ENCODE measurements at places on chromosomes 7 and 10. TPM values are rescaled to one million over a fixed set of nuclear protein-coding genes. Genes with fewer than 3 reads are reported as not detected.

The NOS3 gene
- 2.8 TPM for polyA plus RNA-seq

The FMC1 gene
- polyA plus RNA-seq, result 59.2 TPM

The LIPJ gene
- polyA plus RNA-seq, result 0.51 TPM

The RBM20 gene
- 0.05 TPM for polyA plus RNA-seq

The ADAM8 gene
- 47.1 TPM for polyA plus RNA-seq

The CCDC3 gene
- not detected for polyA plus RNA-seq

The TMEM178B gene
- polyA plus RNA-seq, result not detected

The CDH23 gene
- polyA plus RNA-seq, result 0.05 TPM

The NSUN5 gene
- 69.0 TPM for polyA plus RNA-seq

The MYH16 gene
- polyA plus RNA-seq, result not detected

The NEUROG3 gene
- not detected for polyA plus RNA-seq

The SEMA3D gene
- polyA plus RNA-seq, result not detected

The DPYSL4 gene
- polyA plus RNA-seq, result not detected

The RAMP3 gene
- polyA plus RNA-seq, result not detected

The FRMPD2 gene
- polyA plus RNA-seq, result not detected

The OPALIN gene
- not detected for polyA plus RNA-seq

The LBX1 gene
- not detected for polyA plus RNA-seq

The NODAL gene
- polyA plus RNA-seq, result not detected

The NXPH1 gene
- not detected for polyA plus RNA-seq

The DNAJC12 gene
- not detected for polyA plus RNA-seq

The AASS gene
- polyA plus RNA-seq, result not detected

The OLAH gene
- not detected for polyA plus RNA-seq

The CYP3A7 gene
- polyA plus RNA-seq, result not detected

The NKX6-2 gene
- 1.6 TPM for polyA plus RNA-seq

The COL1A2 gene
- polyA plus RNA-seq, result not detected

The STEAP2 gene
- not detected for polyA plus RNA-seq

The MORN4 gene
- 2.1 TPM for polyA plus RNA-seq

The FKBP6 gene
- polyA plus RNA-seq, result not detected

The OGDHL gene
- not detected for polyA plus RNA-seq

The MCM10 gene
- 0.06 TPM for polyA plus RNA-seq

The EPHA1 gene
- not detected for polyA plus RNA-seq

The RPP38 gene
- polyA plus RNA-seq, result 30.9 TPM

The HOXA2 gene
- polyA plus RNA-seq, result not detected

The WNT2 gene
- polyA plus RNA-seq, result not detected

The ARHGAP22 gene
- 7.9 TPM for polyA plus RNA-seq

Data from naive B cell (primary cell).